ENCODE measurements at places on chromosomes 3 and 15. TPM values are rescaled to one million over a fixed set of nuclear protein-coding genes. Genes with fewer than 3 reads are reported as not detected.

DNA sequence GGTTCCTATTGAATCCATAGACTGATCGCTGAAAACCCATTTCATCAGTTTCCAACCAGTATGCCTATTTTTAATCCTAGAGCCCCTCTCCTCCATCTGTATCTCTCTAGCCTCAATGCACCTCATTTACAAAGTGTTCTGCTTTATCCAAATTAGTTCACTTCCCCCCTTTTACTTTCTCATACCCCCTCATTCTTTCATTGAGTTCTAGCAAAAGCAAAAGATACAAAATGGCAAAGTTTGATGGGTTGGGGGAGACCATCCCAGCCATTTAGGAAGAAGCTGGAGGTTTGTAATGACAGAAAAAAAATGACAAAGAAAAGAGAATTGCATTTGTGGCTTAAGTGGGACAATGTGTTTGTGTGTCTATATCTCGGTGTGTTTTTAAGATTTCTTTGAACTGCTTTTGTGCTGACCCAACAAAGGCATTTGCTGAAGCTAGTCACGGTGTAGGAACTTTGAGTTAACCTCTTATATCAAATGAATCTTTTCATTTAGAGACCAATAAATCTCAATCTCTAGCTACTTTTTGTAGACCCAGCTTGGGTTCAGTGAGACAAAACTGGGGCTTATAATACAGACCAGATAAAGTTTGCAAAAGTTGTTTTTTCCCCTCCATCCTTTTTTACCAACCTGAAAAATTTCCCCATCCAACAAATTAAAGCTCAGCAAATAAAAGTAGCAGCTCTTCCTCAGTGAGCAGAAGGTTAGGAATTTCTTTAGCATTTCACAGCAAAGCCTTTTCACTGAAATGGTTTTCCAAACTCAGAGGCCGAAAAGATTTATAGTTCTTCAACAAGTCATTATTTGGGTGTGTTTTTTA, 18.7 kb downstream of the NR2F2 start:
- DNase-seq: no peak

DNA sequence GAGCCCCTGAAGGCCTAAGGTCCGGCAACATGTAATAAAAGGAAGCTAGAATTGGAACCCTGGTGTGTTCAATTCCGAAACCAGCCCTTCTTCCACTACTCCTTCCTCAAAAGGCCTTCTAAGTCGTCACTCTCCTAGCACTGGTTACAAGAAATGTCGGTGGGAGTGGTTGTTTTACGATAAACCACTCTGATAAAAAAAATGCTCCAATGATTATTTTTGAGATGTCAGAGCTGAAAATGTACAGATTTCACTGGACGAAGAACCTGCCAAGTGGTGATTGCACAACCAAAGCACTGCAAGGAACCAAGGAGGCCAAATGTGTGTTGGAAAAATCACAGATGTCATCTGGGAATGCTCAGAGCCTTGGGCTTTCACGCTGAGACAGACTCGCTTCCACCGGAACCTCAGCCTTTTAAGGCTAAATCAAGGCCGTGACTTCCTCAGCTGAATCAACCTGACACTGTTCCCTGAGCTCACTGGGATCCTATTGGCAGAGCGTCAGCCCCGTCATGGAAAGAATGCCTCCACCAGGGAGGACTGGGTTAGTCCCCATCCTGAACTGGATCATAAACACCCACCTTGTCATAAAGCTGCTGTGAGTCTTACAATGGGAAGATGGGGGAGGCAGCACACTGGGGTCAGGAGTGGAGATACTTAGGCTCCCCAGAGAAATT, 108.1 kb upstream of the THBS1 start:
- peak; percentile 90 for DNase-seq

- DNase-seq: no peak
These were observed 71.9 kb downstream of the DCUN1D1 start for GRCh38 chr3:182908471-182908870.

DNA sequence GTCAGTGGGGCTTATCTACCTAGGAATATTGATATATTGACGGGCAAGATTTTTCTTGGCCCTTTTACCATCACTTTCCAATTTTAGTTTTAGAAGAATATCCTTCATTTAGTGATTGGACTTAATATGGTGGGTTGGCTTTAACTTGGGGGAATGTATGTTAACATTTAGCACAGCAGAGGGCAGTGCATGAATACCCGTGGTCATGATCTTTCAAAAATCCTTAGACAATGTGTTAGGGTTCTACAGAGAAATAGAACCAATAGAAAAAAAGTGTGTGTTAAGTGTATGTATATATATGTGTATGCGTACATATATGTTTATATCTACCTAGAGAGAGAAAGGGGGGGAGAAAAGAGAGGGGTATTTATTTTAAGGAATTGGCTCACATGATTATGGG, 36.9 kb downstream of the GPR171 start:
- no peak for DNase-seq

Gene CCR3
- polyA plus RNA-seq: not detected

Gene SERP1
- 50.7 TPM for polyA plus RNA-seq

Gene PDZRN3
- polyA plus RNA-seq: 49.2 TPM

DNA sequence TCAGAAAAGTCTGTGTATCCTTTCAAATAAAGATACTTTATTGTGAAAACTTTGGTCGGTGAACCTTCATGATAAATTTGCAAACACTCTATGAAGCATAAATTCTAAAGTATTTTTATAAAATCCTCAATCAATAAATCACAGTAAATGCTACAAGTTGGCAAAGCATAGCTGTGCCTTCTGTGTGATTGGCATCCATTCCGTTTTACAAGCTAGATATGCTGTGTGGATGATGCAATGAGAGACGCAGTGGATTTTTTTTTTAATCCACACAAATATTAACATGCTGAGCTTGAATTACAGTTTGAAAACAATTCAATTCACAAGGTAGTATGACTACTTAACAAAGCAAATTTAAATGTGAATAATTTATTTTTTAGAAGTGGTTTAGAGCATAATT, 937.2 kb downstream of the ZPLD1 start:
- no peak for DNase-seq

- DNase-seq: no peak
These were observed 451.6 kb upstream of the SEMA6D start for GRCh38 chr15:47265686-47266085.

DNA sequence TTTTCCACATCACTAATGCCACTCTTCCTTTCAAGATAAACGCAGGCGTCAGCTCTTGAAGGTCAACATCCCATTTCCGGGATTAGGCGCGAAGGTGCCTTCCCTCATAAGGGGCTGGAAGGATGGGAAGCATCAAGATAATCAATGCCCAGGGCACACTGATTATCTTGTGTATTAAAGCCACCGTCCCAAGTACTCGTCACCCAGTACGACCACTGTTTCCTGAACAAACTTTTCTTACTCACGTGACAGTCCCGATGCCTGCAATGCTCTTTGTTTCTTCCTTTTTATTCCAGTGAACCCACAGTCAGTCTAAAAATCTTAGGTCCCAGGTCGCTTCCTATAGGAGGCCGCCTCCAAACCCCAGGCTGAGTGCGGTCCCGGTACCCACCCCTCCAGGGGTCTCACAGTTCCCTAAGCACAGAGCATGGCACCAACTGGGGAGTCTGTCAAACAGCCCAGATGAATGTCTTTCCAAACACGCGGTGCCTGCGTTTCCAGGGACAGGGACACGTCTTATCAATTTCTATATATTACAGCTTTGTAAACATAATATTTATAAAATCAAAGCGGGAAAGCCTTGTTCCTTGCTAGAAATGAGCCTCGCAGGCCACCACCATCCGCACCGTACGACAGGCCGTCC, 589 bp downstream of the ANAPC13 start:
- peak; percentile 94 for DNase-seq

GRCh38 chr15:62121273-62122015, 43.6 kb downstream of the C2CD4B start:
- no peak for DNase-seq

GRCh38 chr3:100993309-100993708, at the start of gene ABI3BP:
Gene ABI3BP (minus strand): TSS chr3:100993421. CDS start chr3:100993384, 37 bp downstream.
- DNase-seq: peak; percentile 82

Gene RETNLB
- polyA plus RNA-seq: not detected

Gene GRIP2
- 6.3 TPM for polyA plus RNA-seq

DNA sequence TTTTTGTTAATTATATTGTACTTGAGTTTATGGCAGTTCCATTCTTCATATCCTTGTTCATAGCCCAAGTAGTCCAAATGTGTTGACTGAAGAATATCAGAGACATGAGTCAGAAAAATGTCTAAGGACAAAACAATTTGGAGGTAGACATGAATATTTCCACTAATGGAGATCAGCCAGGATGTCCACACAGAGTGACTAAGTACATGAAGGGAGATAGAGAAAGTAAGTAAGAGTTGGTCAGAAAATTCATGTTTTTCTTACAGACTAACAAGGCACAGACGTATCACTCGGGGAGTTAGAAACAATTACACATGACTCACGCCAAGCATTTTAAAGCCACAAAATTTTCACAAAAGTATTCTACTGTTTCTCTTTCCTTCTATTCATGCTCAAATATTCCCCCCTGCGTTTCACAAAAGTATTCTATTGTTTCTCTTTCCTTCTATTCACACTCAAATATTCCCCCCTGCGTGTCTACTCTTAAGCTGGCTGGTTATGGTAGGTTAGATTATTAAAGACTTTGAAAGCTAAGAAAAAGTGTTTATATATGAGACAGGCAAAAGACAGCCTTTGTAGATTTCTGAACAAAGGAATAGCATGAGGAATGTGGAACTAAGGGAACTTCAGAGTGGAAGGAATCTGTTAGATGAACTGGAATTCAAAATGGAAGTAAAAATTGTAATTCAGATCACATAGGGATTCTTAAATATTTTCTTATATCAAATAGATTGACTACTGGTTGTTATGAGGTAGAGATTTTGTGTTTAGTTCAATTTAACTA, 648.7 kb upstream of the CCDC54 start:
- no peak for DNase-seq

Gene GADL1
- polyA plus RNA-seq: 0.11 TPM

Gene STRIT1
- 12.0 TPM for polyA plus RNA-seq

Gene GFM1
- 45.4 TPM for polyA plus RNA-seq

DNA sequence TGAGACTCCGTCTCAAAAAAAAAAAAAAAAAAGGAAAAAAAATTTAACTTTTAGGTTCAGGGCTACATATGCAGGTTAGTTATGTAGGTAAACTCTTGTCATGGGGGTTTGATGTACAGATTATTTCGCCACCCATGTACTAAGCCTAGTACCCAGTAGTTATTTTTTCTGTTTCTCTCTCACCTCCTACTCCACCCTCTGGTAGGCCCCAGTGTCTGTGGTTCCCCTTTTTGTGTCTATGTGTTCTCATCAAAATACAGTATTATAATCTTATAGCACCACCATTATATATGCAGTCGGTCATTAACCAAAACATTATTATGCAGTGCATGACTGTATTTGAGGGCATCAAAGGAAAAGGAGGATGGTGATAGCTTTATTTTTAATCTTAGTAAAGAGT, 47.3 kb downstream of the CHP1 start:
- DNase-seq: no peak

Gene FXR1
- 208 TPM for polyA plus RNA-seq

- DNase-seq: no peak
These were observed 742 bp downstream of the PLA2G4F start for GRCh38 chr15:42155546-42156242.

Gene MESP2
- not detected for polyA plus RNA-seq

Gene CSPG4
- 8.5 TPM for polyA plus RNA-seq

DNA sequence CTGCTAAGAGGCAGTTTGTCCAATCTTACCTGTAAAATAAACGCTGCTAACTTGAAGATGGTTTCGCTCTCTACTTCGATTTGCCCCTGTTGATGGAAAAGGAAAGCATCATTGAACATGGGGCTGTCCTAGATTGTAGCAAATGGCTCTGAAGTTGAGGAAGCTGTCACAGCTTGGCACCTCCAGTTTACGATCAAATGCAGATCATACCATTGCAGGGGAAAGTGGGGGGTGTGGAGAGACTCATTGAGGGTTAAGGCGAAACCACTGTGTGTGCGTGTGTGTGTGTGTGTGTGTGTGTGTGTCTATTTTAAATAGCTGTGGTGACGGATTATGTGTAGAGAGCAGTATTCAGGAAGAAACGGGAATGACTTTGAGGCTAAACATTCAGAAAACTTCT, 127.6 kb upstream of the LMOD3 start:
- peak; percentile 23 for DNase-seq

DNA sequence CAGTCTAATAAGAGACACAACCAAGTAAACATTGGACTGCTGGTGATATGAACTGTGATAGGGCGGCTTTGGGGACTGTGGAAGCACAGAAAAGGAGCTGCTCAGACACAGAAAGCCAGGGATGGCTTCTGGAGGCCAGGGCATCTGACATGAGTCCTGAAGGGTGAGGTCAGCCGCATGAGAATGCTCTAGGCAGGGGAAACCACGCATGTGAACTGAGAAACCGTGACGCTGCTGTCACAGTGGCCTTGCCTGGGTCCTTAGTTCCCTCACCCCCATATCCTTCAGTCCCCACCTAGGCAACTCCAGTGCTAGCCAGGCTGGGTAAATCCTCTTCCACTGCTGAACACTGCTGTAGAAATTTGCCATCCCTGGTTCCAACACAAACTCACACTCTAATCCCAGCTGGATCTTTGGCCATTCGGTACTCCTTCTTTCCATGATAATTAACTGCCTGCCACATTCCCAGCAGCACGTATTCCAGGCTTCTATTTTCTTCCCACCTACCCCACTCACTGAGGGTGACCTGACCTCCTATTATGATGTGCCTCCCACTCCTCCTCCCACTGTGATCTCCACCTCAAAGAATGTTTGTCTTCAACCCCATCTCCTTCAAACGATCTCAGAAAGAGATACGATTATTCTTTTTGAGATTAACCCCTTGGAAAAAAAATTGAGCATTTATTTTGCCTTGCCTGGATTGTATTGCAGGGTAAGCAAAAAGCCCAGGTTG, 31.4 kb downstream of the CRYGS start:
- DNase-seq: no peak

DNA sequence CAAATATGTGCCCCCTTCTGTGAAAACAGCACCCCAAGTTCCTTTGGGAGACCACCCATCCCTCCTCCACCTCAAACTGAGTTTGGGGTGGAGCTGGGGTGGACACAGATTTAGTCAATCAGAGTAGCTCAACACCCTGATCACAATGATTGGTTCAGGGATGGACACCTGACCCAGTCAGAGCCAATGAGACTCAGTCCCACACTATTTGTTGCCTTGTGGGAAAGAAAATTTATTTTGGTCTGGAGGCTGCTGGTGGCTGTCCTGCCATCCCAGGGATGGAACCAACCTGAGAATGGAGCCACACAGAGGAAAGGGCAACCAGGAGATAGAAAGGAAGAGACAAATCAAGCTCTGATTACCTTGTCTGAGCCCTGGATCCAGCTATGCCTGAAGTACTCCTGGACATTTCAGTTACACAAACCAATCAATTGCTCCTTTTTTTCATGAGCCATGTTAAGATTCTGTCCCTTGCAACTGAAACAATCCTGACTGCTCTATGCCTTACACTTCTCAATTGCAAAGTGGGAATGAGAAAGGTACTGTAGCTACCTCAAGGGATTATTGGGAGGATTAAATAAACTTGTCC, 10.6 kb downstream of the DNASE1L3 start:
- no peak for DNase-seq

GRCh38 chr3:4575381-4575780, 82.2 kb downstream of the ITPR1 start:
- no peak for DNase-seq

- no peak for DNase-seq
These were observed 248.3 kb upstream of the CCDC54 start for GRCh38 chr3:107128946-107129345.

Data from heart left ventricle (tissue), 16 donors.